Neural crest cell (in vitro differentiated cells): ENCODE measurements at places on chromosomes 16 and 17. TPM values are rescaled to one million over a fixed set of nuclear protein-coding genes. Genes with fewer than 3 reads are reported as not detected.

DNA sequence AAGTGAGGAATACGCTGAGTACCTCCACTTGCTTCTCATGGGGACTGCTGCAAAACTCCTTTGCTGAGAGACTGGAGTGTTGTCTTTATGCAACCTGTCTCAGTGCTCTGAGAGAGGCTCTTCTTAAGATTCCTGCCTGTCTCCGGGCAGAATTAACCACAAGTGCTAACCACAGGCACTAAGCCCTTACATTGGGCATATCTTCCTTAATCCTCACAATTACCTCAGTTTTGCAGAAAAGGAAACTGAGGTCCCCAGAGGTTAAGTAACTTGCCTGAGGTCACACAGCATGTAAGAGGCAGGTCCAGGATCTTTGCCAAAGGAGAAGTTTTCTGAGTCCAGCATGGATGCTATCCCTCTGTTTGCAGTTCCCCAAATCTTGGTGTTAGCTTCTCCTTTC is 86.0 kb downstream of the GP2 start:
- no peak for DNase-seq

Gene CTRB2
- not detected in 2 replicates for total RNA-seq

GRCh38 chr16:47833771-47834170 is 322.0 kb downstream of the ABCC12 start:
- DNase-seq = no peak

Gene PRSS8
- not detected in 2 replicates for total RNA-seq

Gene PRDM7
- not detected in 2 replicates for total RNA-seq
